Muscle of leg (tissue), 16 donors: ENCODE measurements at places on chromosomes 1 and 21. TPM values are rescaled to one million over a fixed set of nuclear protein-coding genes. Genes with fewer than 3 reads are reported as not detected.

- peak; percentile 49 for DNase-seq
- no peak overlapping the region for H3K27ac ChIP-seq
- H3K36me3 ChIP-seq: no peaks in the 10 kb centered on the region
- peaks cover 8% of the 10 kb centered on the region for H3K27me3 ChIP-seq
- H3K4me3 ChIP-seq: no peak overlapping the region
Measured at GRCh38 chr1:5751163-5751540, 241.1 kb downstream of the NPHP4 start.

- peak; percentile 96 for DNase-seq
- H3K27ac ChIP-seq: no peak overlapping the region
- no peaks in the 10 kb centered on the region for H3K36me3 ChIP-seq
- H3K4me1 ChIP-seq: peaks cover 22% of the 10 kb centered on the region
- H3K4me3 ChIP-seq: no peak overlapping the region
Measured at GRCh38 chr1:206631085-206631509, 4.2 kb upstream of the DYRK3 start.

DNA sequence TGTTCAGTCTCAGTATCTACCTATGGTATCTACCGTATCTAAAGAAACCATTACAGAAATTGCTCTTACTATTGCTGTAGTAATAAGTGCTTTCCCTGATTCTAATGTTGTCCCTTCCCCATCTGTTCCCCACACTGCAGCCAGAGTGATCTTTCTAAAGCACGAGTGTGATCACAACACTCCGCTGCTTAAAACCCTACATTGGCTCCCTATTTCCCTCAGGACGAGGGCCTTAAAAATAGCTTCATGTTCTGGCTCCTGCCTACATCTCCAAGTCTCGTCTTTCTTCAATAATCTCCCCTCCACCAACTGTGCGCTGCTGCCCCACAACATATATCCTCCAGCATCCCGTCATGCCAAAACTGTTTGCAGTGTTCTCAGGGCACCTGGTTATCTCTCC is 150.6 kb downstream of the SDCCAG8 start:
- no peak overlapping the region for H3K27ac ChIP-seq
- H3K4me3 ChIP-seq: no peak overlapping the region
- no peaks in the 10 kb centered on the region for H3K4me1 ChIP-seq
- H3K27me3 ChIP-seq: no peaks in the 10 kb centered on the region
- no peak for DNase-seq

- no peaks in the 10 kb centered on the region for H3K4me1 ChIP-seq
- DNase-seq: no peak
- no peak overlapping the region for H3K4me3 ChIP-seq
- peaks cover 41% of the 10 kb centered on the region for H3K36me3 ChIP-seq
Measured at GRCh38 chr1:235133086-235133485, 4.4 kb upstream of the TOMM20 start.

- H3K27ac ChIP-seq: no peak overlapping the region
- no peaks in the 10 kb centered on the region for H3K27me3 ChIP-seq
- H3K4me3 ChIP-seq: no peak overlapping the region
Measured at GRCh38 chr1:77534456-77534855, 148.0 kb downstream of the ZZZ3 start.

- H3K36me3 ChIP-seq: peaks cover 74% of the 10 kb centered on the region
- H3K4me3 ChIP-seq: no peak overlapping the region
- no peak for DNase-seq
Measured at GRCh38 chr1:19353596-19353995, 41.5 kb downstream of the SLC66A1 start.

DNA sequence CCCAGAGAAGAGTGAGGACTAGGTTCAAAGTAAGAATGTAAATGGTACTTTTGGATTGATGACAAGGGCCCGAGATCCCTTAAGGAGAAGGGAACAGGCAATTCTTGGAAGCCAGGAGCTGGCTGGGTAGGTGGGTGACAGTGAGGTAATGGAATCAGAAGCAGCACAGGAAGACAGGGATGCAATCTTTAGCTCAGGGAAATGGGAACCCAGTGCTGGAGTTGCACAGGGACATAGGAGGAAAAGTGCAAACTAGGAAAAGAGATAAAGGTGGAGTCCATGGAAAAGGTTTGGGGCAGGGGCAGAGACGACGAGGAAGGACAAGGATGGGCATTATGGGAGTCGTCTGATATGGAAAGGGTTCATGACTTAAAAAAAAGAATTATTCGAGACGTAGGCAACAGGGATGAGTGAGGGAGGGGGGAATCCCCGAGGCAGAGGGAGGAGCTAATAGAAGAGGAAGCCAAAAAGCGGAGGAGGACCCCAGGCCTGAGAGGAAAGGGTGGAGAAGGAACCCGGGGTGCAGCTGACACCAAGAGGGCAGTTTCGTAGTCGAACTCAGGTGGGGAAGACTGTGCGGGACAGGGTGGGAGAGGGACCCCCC is 495 bp downstream of the PI4KB start:
- peak; percentile 86 for DNase-seq
- H3K27me3 ChIP-seq: no peaks in the 10 kb centered on the region
- peak overlapping the region; percentile 87 for H3K4me3 ChIP-seq
- peak overlapping the region; percentile 98 for H3K27ac ChIP-seq

GRCh38 chr1:43405219-43405875 is 15.6 kb downstream of the SZT2 start:
- no peaks in the 10 kb centered on the region for H3K27me3 ChIP-seq
- H3K27ac ChIP-seq: no peak overlapping the region
- no peak for DNase-seq
- H3K36me3 ChIP-seq: peaks cover 64% of the 10 kb centered on the region

GRCh38 chr21:45592208-45592619 is 50.0 kb upstream of the SLC19A1 start:
- peaks cover 3% of the 10 kb centered on the region for H3K4me1 ChIP-seq
- no peak for DNase-seq
- H3K27me3 ChIP-seq: peaks cover 43% of the 10 kb centered on the region
- no peaks in the 10 kb centered on the region for H3K36me3 ChIP-seq
- no peak overlapping the region for H3K27ac ChIP-seq

- H3K27ac ChIP-seq: no peak overlapping the region
- H3K36me3 ChIP-seq: no peaks in the 10 kb centered on the region
- H3K27me3 ChIP-seq: peaks cover 2% of the 10 kb centered on the region
- DNase-seq: no peak
- peaks cover 9% of the 10 kb centered on the region for H3K4me1 ChIP-seq
- H3K4me3 ChIP-seq: no peak overlapping the region
Measured at GRCh38 chr1:41830726-41831125, 88.0 kb downstream of the HIVEP3 start.

Gene MEGF6
- 20.8 TPM for total RNA-seq

Gene TMEM125
- total RNA-seq: not detected
